ENCODE measurements at places on chromosomes 4 and X.

DNA sequence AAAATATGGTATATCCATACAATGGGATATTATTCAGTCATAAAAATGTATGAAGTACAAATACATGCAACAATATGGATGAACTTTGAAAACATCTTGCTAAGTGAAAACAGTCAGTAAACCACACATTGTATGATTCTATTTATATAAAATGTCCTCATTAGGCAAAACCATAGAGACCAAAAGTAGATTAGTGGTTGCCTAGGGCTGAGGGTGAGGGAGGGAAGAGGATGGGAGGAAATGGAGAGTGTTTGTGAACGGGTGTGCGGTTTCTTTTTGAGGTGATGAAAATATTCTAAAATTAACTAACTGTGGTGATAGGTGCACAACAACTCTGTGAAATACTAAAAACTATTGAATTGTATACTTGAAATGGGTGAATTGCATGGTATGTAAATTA is 29.6 kb downstream of the TEX11 start:
- DNase-seq, result no peak

GRCh38 chr4:7890635-7891393 is 48.8 kb downstream of the AFAP1 start:
- no peak for DNase-seq

- DNase-seq, result no peak
Observed at GRCh38 chrX:17596546-17597205, 140.6 kb upstream of the SCML1 start.

DNA sequence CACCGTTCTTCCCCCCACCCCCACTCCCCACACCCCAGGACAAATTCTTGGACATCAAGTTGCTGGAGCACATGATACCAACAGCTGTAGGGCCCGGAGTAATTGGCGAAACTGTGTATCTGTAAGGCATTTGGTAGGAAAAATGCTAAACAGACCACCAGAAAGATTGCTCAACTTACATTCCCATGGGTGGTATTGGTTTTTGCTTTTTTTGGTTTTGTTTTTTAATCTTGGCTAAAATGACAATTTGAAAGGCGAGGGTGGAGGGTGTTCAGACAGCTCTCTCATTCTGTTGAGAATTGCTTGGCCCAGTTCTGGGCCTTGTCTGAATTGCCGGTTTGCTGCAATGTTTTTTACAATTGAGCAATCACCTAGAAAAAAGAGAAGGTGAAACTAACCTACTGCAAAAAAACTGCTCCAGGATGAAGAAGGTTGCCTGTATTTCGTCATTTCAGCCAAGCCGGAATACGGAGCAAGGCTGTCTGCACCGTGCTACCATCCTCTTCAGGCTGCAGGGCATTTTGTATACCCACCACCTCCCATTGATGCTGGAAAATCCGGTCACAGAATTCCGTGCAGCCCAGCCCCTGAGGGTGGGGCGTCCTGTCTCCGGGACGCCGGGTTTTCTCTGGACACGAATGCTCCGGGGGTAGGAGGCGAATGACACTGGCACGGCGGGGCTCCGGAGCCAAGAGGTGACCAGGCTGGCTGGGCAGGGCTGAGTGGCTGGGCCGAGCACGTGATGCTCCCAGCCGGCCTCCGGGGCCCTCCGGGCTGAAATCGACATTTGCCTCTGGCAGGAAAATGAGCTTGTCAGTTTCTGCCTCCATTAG is at the start of gene CLCN4:
Gene CLCN4 (plus strand): TSS at position 777 of the 833 bp plus-strand sequence. CDS start 28,058 bp downstream, outside the sequence.
- no peak for DNase-seq

DNA sequence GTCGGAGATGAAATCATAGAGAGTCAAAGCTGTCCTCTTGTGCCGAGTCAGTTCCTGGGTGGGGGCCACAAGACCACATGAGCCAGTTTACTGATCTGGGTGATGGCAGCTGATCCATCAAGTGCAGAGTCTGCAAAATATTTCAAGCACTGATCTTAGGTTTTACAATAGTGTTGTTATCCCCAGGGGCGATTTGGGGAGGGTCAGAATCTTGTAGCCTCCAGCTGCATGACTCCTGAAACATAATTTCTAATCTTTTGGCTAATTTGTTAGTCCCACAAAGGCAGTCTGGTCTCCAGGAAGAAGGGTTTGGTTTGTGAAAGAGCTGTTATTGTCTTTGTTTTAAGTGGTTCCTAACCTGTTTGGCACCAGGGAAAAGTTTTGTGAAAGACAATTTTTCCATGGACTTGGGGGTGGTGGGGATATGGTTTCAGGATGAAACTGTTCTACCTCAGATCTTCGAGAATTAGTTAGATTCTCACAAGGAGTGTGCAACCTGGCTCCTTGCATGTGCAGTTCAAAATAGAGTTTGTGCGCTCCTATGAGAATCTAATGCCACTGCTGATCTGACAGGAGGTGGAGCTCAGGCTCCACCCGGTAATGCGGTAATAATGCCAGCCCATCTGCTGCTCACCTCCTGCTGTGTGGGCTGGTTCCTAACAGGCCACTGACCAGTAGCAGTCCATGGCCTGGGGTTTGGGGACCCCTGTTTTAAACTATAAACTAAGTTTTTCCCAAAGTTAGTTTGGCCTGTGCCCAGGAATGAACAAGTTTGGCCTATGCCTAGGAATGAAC is 29.2 kb downstream of the METAP1 start:
- DNase-seq, result no peak

DNA sequence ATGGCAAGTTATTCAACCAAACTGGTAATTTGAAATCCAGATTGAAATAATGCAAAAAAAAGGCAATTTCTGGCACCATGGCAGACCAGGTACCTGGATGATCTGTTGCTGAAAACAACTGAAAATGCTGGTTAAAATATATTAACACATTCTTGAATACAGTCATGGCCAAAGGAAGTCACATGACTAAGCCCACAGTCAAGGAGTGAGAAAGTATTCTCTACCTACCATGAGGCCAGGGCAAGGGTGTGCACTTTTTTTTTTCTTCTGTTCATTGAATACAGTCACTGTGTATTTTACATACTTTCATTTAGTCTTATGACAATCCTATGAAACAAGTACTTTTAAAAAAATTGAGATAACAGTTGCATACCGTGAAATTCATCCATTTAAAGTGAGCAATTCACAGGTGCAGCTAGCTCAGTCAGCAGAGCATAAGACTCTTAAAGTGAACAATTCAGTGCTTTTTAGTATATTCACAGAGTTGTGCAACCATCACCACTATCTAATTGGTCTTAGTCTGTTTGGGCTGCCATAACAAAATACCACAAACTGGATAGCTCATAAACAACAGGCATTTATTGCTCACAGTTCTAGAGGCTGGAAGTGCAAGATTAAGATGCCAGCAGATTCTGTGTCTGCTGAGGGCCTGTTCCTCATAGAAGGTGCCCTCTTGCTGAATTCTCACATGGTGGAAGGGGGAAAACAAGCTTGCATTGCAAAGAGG is 4.8 kb upstream of the MPP1 start:
- DNase-seq, result no peak

DNA sequence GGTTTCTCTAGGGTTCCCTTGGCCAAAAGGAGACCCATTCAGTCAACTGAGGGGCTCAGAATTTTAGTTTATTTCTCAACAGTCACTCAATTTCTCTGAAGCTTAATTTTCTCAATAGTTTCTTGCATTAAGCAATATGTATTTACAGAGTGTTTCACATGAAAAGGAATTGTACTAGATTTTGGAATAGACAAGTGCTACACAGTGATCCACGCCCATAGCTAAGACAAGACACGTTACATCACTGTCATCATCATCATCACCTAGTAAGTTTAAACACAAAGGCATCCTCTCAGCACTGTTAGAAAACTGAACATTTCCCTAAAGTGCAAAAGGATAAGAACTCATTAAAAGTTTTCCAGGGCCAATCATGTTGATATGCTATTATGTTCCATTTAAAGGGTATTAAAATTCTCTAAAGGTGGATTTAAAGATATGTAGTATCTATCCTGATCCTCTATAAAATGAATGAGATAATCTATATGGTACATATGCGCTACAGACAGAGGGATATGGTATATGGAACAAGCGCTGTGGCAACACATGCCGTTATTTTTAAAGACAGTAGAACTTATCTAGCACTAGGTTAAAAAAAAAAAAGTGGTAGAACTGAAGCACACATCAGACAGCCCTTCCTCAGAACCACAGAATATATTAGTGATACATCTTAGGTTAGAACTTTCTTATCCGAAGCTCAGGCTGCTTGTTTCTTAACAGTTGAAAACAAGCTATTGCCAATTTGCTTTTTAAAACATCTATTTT is 12.1 kb downstream of the PPA2 start:
- no peak for DNase-seq

- no peak for DNase-seq
Observed at GRCh38 chrX:119667111-119667878, 25.7 kb downstream of the SEPTIN6 start.
